ENCODE measurements at places on chromosomes 12 and 14. TPM values are rescaled to one million over a fixed set of nuclear protein-coding genes. Genes with fewer than 3 reads are reported as not detected.

CERS5 gene
- 32.1 TPM for total RNA-seq

CCDC38 gene
- total RNA-seq, result 0.06 TPM

ENDOU gene
- total RNA-seq, result 23.1 TPM

FOXN4 gene
- 0.12 TPM for total RNA-seq

KLRB1 gene
- 0.22 TPM for total RNA-seq

RFX4 gene
- not detected for total RNA-seq

NEUROD4 gene
- total RNA-seq, result not detected

MYO1A gene
- total RNA-seq, result not detected

RPL10L gene
- not detected for total RNA-seq

CNIH1 gene
- total RNA-seq, result 59.6 TPM

DNA sequence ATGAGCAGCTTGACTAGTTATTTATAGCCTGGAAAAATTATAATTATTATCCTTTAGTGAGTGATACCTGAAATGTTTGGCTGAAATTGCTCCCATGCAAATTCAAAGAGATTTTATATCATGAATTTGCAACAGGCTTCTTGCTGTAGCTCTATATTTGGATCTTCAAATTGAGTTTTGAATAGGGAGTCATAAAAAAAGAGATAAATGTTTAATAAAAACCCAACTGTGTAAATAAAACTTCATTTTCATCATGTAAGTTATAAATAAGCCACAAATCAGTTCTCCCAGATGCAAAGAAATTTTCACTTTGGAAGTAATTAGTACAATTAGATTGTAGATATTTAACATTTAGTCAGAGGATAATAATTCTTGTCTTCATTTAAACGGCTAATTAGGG is at the start of gene TAS2R8:
Gene TAS2R8, minus strand, starts transcription at position 101 of the 400 bp plus-strand sequence. CDS start 306 bp downstream, outside the sequence.
- no peak for DNase-seq

- no peak for DNase-seq
Measured at GRCh38 chr14:104996483-104996882, 10.9 kb downstream of the CLBA1 start.

DNA sequence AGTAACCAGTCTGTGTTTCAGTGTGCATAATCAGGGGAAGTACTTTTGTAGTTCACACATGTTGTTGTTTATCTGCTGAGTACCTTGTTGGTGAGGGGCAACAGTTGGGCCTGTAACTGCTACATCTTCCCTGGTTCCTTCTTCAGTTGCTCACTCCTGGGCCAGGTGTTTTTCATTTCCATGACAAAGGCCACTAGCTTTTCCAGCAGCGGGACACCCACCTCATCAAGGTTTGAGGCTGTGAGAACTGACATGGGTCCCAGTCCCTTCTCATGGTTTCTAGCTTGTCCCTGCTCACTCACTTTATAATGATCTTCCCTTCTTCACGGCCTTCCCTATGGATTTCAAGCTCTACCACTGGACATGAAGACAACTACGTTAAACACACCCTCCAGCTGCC is 1.5 kb upstream of the NOXRED1 start:
- no peak for DNase-seq

DNA sequence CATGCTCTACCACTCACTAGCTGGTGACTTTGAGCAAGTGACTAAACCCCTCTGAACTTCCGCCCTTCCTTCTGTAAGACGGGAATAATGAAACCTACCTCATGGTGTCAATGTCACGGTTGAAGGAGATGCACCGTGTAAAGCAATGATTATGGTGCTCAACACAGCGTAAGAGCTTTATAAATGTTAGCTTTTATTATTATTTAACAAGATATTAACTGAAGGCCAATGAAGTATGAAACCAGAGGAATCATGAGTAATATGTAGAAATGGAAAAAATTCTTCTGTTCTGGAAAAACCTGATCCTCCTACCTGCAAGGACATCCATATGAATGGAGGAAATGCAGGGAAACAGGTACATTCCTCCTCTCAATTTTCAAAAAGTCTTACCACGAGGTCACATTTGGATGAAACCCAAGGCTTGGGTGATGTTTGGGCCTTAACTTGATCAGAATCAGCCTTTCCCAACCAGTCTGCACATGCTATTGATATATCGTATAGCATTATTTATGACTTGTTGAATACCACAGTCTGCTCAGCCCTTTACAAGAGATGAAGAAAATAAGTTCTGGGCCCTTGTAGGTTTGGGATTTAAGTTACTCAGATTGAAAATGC is 166.8 kb upstream of the TBX3 start:
- DNase-seq, result no peak

DNA sequence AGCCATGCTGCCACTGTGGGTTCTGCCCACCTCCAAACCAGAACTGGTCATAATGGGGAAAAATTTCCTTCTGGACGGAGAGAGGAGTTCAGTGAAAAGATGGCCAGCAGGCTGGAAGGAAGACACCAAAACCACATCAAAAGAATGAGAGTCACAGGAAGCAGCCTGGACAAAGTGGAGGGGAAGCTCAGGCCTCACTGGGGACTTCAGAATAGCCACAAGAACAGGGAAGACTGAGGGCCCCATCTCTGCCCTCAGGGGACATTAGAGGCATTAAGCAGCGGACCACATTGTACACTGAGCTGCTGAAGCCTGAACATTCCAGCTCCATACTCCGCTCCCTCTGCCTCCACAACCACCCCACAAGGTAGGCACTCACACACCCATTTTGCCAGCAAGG is 119.6 kb upstream of the COCH start:
- DNase-seq, result no peak

DNA sequence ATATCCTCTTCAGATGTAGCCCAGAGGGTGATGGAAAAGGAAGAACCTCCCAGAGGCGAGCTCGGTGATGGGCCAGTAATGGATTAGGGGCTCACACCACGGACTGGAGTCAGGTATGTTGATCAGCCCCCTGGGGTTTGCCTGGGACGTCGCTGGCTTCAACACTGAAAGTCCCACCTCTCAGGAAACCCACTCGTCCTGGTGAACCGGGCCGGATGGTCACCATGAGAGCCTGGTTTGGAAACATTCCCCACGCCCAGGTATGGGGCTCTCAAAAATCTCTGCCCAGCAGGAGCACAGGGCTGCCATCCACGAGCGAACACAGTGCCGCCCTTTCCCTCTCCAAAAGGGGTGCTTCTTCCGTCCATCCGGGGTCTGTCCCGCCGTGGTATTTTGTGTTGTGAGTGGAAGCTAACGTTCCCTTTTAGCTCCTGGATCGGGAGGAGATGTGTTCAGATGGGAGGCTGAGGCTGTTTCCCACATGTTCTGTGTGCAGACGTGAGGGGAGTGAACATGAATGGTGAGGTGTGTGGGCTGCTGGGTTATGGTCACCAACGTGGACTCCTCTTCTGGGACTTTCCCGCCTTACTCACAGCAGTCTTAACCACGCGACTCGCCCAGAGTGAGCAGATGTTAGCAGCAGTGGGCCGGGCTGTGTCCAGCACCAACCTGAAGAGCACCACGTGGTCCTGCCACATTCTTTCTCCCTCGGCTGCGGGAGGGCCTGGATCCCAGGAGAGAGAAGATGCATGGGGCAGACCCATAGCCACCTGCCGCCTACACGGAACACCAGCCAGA is 139.2 kb downstream of the KIF26A start:
- peak; percentile 77 for DNase-seq

DNA sequence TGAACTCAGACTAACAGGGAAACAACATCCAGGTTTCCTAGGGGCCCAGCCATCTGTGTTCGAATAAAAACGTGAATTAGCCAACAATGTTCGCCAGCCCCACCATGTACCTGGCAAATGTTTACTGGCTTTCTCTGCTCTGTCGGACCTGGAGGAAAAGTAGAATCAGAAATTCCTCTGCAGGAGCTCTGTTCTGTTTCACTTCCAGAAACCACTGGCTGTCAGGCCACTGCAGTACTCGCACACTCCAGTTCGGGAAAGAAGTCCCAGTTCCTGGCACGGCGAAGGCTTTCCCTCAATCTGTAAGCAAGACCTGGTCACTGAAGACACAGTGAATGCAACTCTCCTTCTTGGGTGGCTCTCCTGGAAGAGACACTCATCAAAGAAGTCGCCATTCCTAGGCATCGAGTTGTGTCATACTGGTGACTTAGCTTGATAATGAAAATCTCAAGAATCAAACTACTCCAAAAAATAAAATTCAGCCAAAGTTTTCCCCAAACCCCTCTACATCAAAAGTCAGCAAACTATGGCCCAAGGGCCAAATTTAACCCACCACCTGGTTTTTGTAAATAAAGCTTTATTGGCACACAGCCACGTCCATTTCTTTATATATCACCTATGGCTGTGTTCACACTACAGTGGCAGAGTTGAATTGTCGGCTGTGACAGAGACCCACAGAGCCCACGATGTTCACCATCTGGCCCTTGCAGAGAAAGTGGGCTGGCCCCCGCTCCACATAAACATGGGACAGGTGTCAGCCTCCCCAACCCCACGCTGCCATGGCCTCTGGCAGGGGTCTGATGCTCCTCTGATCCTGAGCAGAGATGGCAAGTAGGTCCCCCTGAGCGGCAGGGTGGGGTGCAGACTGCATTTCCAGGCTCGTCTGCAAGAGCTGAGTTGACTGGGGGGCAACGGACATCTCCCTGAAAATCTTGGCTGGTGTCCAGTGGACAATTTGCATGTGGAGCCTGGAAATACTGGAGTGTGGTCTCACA is 189.2 kb upstream of the DIO3 start:
- peak; percentile 63 for DNase-seq

- no peak for DNase-seq
Measured at GRCh38 chr14:90627478-90627877, 188.8 kb downstream of the TTC7B start.

GRCh38 chr14:31894351-31894750 is 182.8 kb upstream of the ARHGAP5 start:
- no peak for DNase-seq

GRCh38 chr12:71061451-71061850 is 96.3 kb downstream of the TSPAN8 start:
- DNase-seq, result no peak

DNA sequence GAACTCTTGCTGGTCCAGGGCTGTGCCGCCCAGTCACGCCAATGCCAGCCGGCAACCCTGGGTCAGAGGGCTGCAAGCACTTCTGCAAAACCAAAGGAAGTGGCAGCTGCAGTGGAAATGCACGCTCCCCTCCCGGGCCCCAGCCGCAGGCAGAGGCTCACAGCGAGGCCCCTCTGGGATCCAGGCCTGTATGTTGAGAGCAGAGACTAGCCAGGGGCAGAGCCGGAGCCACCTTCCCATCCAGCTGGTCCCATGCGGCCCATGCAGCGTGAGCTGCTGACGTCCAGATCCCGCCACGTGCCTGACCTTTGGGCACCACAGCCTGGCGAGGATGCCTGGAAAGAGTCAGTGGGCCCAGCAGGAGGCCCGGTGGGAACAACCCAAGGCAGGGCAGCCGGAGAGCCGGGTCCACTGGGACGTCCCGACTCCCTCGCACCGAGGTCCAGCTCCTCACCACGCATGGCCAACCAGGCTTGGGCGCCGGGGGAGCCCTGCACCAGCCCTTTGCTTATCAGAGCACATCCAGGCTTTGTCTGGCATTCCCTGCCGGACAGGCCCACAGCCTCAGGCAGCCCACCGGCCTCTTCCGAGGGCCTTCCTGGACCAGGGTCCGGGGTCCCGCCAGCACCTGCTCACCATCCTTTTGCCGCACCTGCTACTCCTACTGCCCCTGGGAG is 4.3 kb downstream of the GPR132 start:
- peak; percentile 88 for DNase-seq

DNA sequence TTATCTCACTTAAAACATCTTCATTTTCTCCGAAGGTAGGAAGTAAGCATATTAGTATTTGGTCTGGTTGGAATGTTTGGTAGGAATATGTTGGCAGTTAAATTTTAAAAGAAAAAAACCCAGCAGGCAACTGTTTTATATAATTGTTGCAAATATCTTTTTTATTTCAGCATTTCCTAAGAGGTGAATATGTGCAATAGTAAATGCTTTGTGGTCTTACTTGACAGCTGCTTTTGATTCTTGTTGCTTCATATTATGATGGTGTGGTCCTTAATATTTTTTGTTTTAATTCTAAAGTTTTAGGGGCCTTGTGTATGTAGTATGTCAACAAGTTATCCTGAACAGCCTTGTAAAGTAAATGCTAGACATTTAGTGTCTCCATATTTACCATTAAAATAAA is 6.3 kb downstream of the TRAFD1 start:
- no peak for DNase-seq

GRCh38 chr14:68782091-68782981 is 10.5 kb downstream of the ZFP36L1 start:
- DNase-seq, result no peak

- DNase-seq, result no peak
Measured at GRCh38 chr12:51171884-51172514, 936 bp downstream of the TFCP2 start.

Measured in lower leg skin (tissue), 4 donors.